Fibroblast of skin of back (primary cell): ENCODE measurements at places on chromosomes 3 and 15.
A peak's percentile ranks its signal among the peaks of the same experiment; 100 is the strongest.

DNA sequence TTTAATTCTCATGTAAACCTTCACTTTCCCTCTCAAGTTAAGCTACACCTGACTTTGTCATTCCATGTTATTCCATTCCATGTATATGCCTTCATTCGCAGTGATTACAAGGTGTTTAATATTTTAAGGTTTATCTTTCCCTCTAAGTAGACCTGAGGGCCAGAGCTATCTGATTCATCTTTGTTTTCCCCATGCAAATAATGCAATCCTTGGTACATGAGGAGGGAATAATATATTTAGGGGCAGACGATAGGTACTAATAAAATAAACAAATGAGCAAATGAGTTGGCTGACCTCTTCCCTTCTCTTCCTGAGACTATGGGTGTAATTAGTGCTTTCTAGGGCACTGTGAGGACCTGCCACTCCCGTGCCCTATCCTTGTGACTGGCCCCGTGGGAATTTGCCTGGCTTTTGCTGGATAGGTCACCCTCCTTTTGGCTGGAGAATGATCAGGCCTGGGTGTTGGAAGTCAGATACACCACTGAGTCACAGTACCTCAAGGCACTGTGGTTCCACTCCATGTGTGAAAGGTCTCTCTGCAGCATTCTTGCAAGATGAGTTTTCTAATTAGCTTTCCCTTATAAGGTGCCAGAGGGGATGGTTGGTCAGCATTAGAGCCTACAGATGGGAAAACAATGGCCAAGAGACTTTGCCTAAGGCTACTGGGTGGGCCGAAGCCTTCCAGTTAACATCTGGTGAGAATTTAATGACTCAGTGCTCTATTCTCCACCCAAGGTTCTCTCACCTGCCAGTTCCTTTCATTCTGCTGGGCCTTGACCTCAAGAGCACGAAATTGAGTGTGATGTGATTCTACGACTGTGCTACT, 183.2 kb downstream of the P3H2 start:
- DNase-seq, result peak; percentile 99

DNA sequence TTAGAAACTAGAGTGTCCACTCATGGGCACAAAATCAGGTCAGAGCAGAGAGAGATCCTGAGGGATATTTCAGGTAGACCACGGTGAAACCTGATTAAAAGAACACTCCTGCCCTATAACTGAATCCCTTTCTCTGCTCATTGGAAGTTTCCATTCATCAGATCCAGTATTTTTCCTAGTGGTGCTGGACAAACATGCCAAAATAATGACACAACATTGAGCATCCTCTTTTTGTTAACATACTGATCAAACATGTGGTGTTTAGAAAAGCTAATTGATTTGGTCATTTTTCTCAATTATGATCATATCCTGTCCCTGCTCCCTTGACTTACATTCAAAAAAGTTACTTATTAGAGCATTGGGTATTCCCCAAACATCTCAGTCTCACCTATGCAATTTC, 27.2 kb downstream of the PTX3 start:
- peak; percentile 58 for DNase-seq

- peak; percentile 27 for DNase-seq
Observed at GRCh38 chr15:67955252-67955651, 98.9 kb upstream of the PIAS1 start.

DNA sequence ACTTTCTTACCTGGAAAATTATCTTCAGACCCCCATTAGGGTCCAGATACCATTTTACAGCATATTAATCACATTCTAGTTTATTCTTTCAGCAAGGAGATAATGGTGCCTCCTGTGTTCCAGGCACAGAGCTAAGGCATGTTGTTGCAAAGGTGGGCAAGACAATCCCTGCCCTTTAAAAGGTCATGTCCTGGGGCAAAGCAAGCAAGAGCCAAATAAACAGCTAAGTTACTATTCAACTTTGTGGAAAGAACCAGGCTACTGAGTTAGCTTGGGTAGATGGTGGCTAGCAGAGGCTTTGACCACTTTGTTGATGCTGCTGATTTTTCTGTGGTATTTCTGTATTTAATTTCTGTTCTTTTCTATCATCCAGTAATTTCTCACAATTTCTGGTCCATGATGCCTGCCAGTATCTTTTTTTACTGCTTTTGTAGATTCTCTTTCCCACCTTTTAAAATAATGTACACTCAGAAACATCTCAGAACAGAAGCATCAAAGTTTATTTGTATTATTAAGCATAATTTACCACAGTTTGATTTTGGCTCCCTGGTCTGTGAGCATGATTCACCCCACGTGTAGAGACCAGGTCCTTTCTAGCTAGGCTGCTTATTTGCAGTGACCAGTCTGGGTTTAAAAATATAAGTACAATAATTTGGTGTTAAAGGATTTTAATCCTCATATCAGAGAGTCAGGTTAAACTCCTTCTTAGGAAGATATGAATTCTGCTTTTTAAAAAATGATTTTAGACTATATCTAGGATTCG, 71.5 kb downstream of the LRRC28 start:
- DNase-seq, result peak; percentile 33

DNA sequence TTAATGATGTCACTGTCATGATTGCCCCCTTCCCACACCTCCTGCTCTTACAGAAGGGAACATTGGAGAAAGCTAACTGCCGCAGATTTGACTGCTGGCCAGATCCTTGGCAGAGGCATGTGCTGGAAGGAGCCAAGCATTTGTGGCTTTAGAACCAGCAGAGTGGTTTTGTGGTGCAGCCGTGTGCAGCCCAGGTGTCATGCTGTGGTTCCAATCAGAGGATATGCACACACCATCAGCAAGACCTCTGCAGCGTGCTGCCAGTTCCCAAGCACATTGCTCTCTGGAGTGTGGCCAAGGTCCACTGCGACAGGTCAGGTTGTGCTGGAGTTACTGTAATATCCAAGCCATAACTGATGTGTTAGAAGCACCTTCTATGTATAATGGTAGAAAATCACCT, 61.6 kb downstream of the OTOL1 start:
- no peak for DNase-seq

DNA sequence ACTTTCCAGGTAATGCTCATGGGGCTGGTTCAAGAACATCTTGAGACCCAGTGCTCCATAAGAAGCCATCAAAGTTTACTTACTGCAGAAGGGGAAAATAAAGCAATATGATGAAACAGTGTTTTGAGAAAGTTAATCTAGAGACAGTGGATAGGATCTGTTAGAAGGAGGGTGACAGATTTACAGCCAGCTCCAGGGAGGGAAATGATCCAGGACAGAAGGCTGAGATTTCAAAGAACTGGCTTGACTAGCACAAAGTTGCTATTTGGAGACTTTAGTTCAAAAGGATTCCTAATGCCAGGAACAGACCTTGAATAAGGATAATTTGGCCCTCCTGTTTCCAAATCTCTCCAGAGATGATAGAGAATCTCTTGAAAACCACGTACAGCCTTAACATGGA, 166.5 kb upstream of the NECTIN3 start:
- DNase-seq, result no peak

- DNase-seq, result no peak
Observed at GRCh38 chr15:31329640-31330010, 3.0 kb downstream of the KLF13 start.

GRCh38 chr3:37820286-37820685, 41.4 kb upstream of the CTDSPL start:
- DNase-seq, result no peak

DNA sequence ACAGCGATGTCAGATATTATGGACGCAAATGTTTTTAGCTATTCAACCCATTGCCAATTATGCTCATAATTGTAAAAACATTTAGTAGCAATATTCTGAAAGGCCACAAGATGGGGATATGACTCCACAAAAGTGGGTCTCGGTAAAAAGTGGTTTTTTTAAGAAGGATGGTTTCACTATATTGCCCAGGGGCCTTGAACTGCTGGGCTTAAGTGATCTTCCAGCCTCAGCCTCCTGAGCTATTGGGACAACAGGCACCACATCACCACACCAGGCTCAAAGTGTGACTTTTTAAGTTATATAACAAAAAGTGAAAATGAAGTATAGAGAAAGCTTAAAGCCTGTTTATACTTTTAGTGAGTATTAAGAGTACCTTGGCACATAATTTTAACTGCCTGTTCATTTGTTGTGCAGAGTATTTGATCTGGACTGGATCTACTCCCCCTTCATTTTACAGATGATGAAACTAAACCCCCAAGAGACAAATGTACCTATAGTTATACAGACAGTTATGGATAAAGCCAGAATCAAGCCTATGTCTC, 9.4 kb downstream of the NAA50 start:
- peak; percentile 66 for DNase-seq

DNA sequence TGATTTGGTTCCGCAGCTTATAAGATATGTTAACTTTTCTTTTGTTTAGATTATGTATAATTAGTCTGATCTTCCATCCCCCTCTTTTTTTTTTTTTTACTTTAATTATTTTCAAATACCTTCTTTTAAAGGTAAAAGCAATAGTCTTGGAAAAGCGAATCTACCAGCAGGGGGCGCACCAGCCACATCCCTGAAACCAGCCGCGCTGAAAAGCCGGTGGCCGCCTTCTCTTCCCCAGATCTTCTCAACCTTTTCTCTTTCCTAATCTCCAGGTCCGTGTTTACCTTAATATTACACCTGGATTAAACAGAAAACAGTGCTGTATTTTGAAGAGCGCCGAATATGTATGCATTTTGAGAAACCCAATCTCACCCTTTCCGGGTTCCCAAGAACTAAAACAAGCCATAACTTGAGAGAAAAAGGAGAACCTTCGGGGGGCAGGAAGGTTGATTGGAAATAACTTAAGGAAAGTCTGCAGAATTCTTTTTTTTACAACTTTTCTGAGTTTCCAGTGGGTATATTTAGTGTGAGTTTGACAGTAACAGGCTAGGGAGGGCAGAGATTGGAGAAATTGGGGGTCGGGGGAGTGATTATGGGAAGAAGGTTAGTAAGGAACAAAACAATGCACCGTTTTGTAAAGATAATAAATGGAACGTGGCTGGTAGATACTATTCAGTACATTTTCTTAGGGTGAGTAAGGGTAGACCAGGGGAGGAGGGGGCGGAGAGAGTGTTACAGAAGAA, 2.0 kb upstream of the SOX2 start:
- DNase-seq, result peak; percentile 53

- DNase-seq, result no peak
Observed at GRCh38 chr3:108378153-108378951, 82.0 kb downstream of the HHLA2 start.

- no peak for DNase-seq
Observed at GRCh38 chr3:64167351-64167750, 57.9 kb downstream of the PRICKLE2 start.

DNA sequence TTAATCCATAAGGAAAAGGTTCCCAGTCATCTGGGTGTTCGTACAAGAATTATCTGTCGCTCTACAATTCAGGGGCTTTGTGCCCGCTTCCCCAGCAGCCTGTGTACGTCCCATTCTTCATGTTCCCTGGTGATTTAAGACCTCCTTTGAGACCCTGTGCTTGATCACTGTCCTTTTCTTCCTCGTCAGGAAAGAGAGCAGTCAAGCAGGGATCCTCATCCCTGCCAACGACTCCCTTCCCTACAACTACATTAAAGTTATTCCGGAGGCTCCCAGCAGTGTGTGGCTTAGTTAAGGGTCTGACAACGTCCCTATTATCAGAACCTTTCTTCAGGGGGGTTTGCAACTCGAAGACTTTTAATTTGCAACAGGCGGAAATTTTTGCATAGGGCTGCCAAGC, 175.7 kb downstream of the FOXP1 start:
- DNase-seq, result no peak

- no peak for DNase-seq
Observed at GRCh38 chr15:60218256-60218655, 179.5 kb downstream of the ANXA2 start.

GRCh38 chr3:190575437-190576185, 61.7 kb downstream of the IL1RAP start:
- no peak for DNase-seq

DNA sequence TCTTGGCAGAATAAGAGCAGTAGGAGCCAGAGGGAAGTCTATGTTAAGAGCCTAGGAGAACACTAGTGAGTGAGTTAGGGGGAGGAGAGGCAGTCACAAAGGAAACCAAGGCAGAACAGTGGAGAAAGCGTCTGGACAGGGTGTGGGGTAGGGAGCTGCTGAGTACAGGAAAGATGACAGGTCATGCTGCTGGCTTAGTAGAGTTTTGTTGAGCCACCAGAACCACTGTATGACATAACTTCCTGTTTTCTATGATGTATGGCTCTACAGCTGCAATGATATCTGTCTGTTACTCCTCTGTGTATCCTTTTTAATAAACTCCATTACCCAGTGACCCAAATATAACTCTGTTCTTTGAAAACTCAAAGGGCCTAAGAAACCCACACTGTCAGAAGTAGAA, 10.6 kb upstream of the STT3B start:
- DNase-seq, result no peak

DNA sequence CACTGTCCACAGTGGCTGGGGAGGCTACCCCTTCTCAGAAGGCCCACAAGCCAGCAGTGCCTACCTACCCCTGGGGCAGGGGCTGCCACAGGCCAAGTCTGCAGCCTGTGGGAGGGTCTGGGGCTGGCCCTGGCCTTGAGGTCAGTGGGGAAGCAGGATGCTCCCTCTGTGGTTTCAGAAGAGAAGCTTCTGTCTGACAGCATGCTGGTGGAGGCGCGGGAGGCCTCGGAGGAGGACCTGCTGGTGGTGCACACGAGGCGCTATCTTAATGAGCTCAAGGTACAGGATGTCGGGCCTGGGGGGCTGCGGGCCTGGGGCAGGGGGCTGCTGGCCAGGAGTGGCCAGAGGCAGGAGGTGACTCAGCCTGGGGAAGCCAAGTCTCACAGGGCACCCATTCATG, 3.2 kb downstream of the HDAC11 start:
- DNase-seq, result no peak

DNA sequence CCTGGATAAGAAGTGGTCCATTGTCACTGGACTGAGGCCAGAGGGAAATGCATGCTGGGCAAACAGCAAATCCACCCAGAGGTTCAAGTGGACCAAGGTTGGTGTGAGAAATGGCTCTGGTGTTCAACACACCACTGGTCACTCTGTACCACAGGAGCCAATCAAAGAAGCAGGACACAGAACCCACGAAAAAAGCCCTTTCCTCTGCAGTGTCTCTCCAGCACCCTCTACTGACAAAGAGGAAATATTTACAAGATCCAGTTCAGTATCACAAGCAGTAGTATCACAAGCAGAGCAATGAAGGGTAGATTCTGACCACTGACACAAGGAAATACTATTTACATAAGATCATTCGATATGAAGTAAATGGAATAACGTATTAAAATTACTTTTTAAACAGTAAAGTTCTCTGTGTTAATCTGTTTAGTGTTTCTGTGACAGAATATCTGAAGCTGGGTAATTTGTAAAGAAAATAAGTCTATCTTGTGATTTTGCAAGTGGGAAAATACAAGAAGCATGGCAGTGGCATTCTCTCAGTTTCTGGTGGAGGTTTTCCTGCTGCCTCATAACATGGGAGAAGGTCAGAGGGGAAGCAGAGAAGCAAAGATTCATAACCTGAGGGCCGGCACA, 390.7 kb downstream of the EFHB start:
- DNase-seq, result no peak

DNA sequence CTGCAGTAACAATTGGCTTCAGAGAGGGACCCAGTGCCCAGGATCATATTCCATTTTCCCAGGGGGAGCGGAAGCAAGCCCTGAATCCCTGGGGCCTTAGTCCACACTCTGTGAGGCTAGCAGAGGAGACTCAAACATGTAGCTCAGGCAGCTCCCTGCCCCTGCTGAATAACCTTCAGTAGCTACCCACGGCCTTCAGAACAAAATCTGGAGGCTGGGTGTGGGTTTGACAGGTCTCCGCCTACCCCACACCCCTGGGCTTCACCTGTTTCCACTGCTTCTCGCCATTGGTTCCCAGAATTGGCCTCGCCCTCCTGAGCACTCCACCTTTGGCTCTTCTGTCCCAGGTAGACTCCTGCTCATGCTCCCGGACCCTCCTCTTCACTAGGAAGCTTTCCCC, 93.6 kb upstream of the ATP2B2 start:
- no peak for DNase-seq
